ENCODE measurements at places on chromosomes 2 and 18.

DNA sequence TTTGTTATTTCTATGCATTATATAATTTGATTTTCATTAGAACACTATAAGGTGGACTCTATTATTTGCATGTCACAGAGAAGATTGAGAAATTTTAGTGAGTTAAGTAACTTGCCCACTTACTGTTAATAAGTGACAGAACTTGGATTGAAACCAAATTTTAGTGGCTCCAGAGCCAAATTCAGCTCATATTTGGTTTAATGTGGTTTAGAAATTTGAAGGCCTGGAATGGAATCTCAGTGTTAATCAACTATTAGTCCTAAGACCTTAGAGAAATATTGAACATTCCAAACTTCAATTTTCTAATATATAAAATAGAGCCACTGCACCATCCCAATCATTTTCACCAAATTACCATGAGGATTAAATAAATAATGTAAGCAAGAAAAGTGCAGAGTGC lies 281.6 kb downstream of the ZNF385B start:
- DNase-seq = no peak

DNA sequence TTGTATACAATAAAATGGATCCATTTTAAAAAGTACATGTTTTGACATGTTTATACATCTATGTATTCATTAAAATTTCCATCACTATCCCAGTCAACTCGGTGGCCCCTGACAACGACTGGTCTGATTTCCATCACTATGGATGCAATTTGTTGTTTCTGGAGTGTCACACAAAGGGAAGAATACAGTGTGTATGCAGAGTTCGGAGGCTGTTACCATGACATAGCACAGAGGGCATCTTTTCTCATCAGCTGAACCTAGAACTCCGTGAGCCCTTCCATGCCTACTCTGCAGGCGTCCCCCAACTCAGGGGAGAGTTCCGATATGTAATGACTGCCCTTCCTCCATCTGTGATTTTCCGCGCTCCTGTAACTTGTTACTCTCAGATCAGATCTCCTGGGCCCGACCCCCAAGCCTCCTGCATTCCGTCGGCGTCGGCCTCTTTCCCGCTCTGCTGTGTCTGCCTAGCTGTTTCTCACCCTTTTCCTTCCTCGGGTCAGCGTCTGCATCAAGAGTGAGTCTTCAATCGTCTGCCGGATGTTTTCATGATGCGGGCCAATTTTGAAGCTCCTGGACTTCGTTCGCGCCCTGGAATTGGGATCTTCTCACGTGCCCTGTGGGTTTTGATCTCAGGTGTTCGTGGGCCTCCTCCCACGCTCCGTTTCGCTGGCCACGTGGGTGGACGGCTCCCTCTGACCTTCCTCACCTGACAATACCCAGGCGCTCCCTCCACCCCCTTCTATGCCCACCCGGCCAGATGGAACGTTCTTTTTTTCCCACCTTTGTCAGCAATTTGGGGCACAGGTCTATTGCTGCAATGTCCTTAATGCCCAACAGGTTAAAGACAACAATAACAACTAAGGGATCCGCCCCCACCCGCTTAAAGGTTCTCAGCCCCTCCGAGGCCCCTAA lies 161.0 kb downstream of the TWIST2 start:
- no peak for DNase-seq

DNA sequence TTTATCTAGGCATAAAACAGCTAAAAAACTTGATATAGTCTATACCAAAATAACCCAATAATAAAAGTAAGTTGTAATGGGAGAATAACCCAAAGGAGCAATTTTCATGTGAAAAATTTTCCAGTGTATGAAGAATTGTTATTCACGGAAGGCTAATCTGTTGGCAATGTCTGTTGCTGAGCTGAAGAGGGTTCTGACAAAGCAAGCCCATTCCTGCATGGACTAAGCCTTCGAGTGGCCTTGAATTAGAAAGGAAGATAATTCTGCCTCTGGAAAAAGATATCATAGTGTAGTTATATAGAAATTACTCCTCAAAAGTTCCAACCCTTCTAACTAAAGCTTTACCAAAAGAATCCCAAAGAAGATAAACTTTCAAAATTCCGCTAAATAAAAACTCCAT lies 101.5 kb downstream of the MAP2 start:
- DNase-seq = no peak

- no peak for DNase-seq
Observed at GRCh38 chr2:96305979-96306308, 598 bp upstream of the SNRNP200 start.

DNA sequence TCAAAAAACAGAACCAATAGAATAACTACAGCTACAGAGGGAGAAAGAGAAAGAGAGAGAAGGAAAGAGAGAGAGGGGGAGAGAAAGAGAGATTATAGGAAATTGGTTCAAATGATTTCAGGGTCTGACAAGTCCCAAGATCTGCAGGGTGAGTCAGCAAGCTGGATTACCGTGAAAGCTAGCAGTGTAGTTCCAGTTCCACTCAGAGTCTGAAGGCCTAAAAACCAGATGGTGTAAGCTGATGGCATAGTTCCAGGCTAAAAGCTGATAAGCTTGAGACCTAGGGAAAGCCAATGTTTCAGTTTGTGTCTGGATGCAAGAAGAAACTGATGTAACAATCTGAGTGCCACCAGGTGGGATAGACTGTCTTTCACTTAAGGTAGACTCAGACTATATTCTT lies 397.7 kb downstream of the TRIB2 start:
- DNase-seq = no peak

GRCh38 chr2:184554736-184555135 lies 43.6 kb upstream of the ZNF804A start:
- DNase-seq = no peak

DNA sequence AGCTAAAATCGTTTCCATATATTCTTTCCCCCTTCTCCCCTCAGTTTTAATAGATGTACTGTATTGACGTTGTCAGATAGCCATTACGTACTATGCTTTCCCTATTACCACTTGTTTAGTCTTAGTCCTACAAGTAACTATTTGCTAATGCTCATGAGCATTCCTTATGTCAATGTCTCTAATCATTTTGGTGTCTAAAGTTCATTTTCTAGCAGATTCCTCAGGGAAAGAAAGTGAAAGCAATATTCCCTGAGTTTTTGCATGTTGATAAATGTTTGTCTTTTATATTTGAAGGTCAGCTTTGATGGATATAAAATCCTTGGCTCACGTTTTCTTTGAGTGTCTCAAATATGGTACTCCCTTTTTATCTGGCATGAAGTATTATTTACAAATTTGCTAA lies 253.3 kb upstream of the STON1 start:
- no peak for DNase-seq

DNA sequence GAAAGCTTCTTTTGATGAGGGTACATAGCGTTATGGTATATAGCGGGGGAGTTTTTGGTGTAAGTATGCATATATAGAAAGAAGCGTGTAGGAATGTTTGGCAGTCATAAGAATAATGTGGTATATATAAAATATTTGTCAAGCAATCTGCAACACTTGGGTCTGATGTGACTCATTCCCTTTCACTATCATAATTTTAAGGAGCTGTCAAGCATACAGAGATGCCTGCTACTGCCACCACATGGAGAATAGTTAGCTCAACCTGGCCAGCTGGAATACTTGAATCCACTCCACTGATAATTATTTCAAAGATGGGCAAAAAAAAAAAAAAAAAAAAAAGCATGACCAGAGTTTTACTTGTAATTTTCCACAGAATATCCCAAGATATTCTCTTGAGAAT lies 559.8 kb upstream of the REG3G start:
- no peak for DNase-seq

- DNase-seq = no peak
Observed at GRCh38 chr2:96946625-96947024, 39.8 kb downstream of the FAM178B start.

GRCh38 chr18:61608316-61608715 lies 275.1 kb downstream of the CDH20 start:
- DNase-seq = no peak

DNA sequence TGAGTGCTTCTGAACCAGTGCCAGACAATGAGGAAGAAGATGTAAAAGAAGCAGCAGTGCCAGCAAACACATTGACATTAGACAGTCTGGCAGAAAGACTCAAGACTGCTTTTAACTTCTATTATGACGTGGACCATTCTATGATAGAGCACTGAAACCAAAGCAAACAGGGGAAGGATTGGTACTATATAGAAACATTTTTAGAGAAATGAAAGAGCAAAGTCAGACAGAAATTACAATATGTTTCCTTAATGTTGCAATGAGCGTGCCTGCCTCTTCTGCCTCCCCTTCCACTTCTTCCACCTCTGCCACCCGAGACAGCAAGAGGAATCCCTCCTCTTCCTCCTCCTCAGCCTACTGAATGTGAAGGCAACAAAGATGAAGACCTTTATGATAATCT lies 39.7 kb downstream of the DHX57 start:
- no peak for DNase-seq

GRCh38 chr2:127017548-127017947 lies 89.4 kb downstream of the BIN1 start:
- DNase-seq = no peak

DNA sequence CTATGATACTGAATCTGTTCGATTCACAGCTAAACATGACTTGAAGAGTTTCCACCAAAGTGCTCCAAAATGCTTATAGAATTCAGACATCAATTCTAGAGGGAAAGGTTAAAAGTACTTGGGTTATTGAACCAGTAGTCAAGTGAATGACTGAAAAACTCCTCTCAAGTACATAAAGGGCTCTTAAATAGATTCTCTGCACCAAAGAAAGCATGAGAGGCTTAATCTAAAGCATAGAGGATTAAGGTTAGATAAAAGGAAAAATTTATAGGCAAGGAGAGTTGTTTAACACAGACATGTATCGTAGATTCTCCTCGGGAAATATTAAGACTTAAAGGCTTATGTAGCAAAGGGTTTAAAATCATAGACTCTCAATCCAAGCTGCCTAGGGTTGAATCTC lies 701.4 kb downstream of the ERBB4 start:
- DNase-seq = no peak

GRCh38 chr2:40265602-40266001 lies 186.3 kb downstream of the SLC8A1 start:
- no peak for DNase-seq

All from NCI-H2029 (cell line).